Caudate nucleus (tissue), 63 donors: ENCODE measurements at places on chromosomes 11 and 22.

GRCh38 chr11:128814856-128815705 lies 52.0 kb downstream of the KCNJ1 start:
- DNase-seq, result no peak

DNA sequence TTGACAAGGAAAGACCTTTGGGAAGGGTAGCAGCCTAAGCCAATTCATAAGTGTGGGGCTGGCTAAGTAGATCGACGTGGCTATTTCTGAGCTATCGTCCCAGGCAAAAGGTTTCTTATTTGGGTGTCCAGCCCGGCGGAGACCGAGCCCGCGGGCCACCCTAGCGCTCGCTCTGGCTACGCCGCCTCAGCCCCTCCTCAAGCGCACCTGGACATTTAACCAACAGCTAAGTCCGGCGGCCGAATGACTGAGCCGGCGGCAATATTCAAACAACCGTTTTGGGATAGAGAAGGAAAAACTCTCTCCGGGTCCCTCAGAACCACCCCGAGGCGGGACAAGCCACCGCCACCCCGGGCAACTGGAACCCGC lies 457 bp downstream of the RNF141 start:
- no peak for DNase-seq

DNA sequence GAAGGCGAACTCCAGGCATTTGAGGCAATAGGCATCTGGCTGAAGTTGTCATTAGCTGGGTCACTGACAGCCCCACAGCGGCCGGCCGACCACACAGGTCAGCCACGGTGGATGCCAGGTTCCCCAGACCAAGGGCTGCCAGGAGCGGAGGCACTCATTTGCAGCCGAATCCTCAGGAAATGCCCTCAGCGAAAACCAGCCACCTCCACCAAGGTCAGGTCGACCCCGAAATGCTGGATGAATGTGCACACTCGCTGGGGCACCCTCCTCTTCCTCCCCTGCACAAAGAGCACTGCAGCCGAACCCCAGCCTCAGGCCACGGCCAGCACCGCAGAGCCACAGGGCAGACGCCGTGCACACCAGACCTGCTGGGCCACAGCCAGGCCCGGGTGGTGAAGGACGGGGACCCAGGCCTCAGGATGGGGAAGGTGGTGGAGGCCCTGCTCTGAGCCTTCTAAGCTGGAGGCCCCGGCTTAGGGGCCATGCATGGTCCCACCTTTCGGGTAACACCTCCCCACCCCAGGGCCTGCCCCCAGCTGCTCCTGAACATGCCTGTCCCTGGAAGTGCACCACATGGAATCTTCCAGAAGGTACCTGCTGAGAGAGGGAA lies 206.0 kb downstream of the BRD1 start:
- DNase-seq, result no peak

- DNase-seq, result no peak
These were observed 876.0 kb downstream of the METTL15 start for GRCh38 chr11:28984231-28984630.

- peak; percentile 96 for DNase-seq
These were observed 883.3 kb downstream of the NTM start for GRCh38 chr11:132253469-132254264.

DNA sequence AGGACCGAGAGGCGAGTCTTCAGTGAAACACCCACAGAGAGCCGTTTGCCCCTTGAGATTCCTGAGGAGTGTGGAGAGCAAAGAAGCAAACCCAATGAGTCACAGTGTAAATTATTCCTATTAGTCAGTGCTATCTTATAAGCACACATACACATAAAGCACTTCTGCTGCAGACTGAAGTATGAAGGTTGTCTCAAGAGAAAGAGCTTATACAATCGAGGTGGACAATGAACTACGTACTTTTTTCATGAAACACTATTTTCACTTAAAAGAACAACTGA lies 37.3 kb downstream of the GALNT18 start:
- DNase-seq, result no peak
